ENCODE measurements at places on chromosomes 13 and 19.

DNA sequence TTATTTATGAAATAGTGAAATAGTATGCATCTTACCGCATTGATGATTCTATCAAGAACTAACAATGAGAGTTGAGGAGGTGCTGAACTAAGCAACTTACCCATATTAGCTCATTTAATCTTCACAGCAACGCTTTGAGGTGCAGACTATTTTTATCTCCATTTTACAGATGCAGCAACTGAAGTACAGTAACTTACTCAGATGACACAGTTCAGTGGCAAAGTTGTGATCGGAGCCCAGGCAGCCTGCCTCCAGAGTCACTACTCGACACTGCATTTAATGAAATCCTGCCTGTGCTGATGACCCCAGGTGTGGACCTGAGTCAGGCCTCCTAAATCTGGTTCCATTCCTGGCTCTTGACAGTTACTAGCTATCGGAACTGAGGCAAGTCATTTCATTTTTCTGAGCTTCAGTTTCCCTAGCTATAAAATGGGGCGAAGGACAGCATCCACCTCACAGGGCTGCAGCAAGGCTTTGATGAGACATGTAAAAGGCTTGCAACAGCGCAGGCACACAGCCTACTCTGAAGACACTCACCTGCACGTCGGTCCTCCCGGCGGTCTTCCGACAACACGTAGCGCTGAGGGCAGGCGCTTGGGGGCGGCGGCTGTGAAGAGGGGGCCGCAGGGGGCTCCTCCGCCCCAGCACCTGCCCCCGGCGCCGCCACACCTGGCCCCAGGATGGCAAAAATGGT lies 1.5 kb downstream of the MYPOP start:
- H3K27ac ChIP-seq, result no peak overlapping the region
- peaks cover 14% of the 10 kb centered on the region for H3K4me1 ChIP-seq
- peak overlapping the region; percentile 93 for H3K4me3 ChIP-seq
- H3K36me3 ChIP-seq, result peaks cover 34% of the 10 kb centered on the region

DNA sequence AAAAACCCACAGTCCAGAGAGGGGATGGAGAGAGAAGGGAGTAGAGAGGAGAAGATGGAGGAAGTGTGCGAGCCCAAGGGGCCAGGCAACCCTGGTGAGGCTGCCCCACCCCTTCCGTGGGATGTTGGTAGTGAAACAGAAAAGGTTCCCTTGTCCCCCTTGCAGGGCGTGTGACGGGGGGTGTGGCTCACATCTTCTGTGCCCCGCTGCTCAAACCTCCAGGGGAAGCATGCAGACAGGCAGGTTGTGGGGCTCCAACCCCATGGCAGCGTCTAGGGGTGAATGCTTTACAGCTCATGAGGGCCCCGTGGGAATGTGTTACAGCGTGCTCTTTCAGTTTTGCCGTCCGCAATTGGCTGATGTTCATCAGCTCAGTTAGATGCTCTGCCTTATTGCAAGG lies 14.7 kb upstream of the EVI5L start:
- H3K4me1 ChIP-seq, result peaks cover 1% of the 10 kb centered on the region
- no peak overlapping the region for H3K4me3 ChIP-seq
- no peaks in the 10 kb centered on the region for H3K36me3 ChIP-seq
- no peak for DNase-seq
- H3K27ac ChIP-seq, result no peak overlapping the region

GRCh38 chr13:27919934-27920676 lies at the start of gene PDX1:
TSS of gene PDX1 (plus strand) at chr13:27920000. CDS start at chr13:27920139, 139 bp downstream.
- peak within 1 kb of the TSS; percentile 71 for H3K4me3 ChIP-seq
- H3K4me1 ChIP-seq, result peaks cover 28% of the 10 kb centered on the region
- DNase-seq, result no peak
- no peaks in the 10 kb centered on the region for H3K36me3 ChIP-seq
- H3K27ac ChIP-seq, result no peak within 1 kb of the TSS

DNA sequence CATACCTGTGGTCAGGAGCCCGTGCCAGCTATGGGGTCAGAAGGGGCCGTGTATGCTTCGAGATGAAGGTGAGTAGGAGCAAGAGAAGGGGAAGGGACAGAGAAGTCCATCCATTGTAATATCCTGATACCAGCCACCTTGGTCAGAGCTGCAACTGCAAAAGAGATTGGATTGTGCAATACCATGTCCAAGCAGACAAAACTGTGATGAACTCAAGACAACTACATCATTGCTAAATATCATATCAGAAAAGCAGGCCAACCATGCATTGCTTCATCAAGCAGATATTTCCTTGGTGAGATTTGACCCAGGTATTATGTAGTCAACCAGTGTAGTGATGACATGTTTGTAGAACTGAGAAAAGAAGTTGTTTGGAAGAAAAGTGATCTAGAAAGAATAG lies 12.1 kb downstream of the HNRNPUL1 start:
- no peaks in the 10 kb centered on the region for H3K4me1 ChIP-seq
- H3K4me3 ChIP-seq, result no peak overlapping the region
- no peak for DNase-seq
- H3K27me3 ChIP-seq, result no peaks in the 10 kb centered on the region
- H3K27ac ChIP-seq, result no peak overlapping the region

DNA sequence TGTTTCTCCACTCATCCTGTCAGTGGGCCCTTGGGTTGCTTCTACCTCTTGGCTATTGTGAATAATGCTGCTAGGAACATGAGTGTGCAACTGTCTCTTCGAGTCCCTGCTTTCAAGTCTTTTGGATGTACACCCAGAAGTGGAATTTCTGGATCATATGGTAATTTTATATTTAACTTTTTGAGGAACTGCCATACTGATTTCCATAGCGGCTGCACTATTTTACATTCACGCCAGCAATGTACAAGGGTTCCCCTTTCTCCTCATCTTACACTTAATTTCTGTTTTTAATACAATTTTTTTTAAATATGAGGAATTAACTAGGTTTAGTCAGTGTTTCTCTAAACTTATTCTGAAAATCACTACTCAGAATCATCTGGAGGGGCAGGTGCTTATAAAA lies 24.2 kb upstream of the SLC46A3 start:
- H3K27me3 ChIP-seq, result no peaks in the 10 kb centered on the region
- H3K4me3 ChIP-seq, result no peak overlapping the region
- no peak overlapping the region for H3K27ac ChIP-seq

- no peaks in the 10 kb centered on the region for H3K27me3 ChIP-seq
- no peak overlapping the region for H3K4me3 ChIP-seq
- H3K36me3 ChIP-seq, result no peaks in the 10 kb centered on the region
- peaks cover 8% of the 10 kb centered on the region for H3K4me1 ChIP-seq
- no peak for DNase-seq
- H3K27ac ChIP-seq, result no peak overlapping the region
These were observed 2.3 kb upstream of the C19orf84 start for GRCh38 chr19:51392701-51393100.

DNA sequence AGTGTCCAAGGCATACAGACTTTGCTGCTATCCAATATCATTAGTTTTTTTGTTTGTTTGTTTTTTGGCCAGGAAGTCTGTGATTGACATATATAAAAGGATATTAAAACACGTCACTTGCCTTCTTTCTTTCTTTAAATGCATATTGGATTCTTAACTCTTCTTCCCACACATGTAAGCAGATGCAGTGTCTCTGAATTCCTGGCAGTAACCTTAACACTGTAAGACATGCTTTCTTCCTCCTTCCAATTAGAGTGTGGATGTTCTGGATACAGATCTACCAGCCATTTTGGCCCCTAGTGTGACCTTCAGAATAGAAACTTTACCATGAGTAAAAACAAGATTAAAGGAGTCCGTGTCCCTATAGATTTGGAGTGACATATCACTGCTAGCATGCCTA lies 967.4 kb upstream of the PRR20A start:
- no peak for DNase-seq
- H3K36me3 ChIP-seq, result no peaks in the 10 kb centered on the region
- H3K27ac ChIP-seq, result no peak overlapping the region

GRCh38 chr19:5680437-5681368 lies at the start of the genes HSD11B1L and MICOS13:
TSS of gene HSD11B1L (plus strand) at chr19:5681027. CDS start at chr19:5684833, 3,806 bp downstream.
TSS of gene MICOS13 (minus strand) at chr19:5680516. CDS start at chr19:5680486, 30 bp downstream.
- no peaks in the 10 kb centered on the region for H3K27me3 ChIP-seq
- peak within 1 kb of the TSS; percentile 99 for H3K4me3 ChIP-seq
- H3K27ac ChIP-seq, result peak within 1 kb of the TSS; percentile 80
- peaks cover 23% of the 10 kb centered on the region for H3K4me1 ChIP-seq
- peak; percentile 99 for DNase-seq

DNA sequence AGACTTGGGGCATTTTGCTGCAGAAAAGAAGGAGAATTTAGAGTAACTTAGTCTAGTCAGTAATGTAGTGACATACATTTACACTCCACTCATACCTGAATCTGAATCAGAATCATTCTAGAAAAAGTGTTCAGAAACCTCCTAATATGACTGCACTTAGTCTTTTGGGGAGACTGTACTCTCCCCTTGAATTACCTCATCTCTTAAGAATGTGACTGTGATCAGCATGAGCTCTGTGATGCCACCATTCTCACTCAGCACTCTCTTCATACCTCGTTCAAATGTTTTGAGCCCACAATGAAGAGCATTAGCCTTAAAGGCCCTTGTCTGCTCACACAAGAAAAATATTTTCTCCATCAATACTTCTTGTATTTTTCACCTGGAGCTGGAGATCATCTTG lies 229.4 kb downstream of the FGF14 start:
- no peaks in the 10 kb centered on the region for H3K4me1 ChIP-seq
- H3K36me3 ChIP-seq, result no peaks in the 10 kb centered on the region
- no peak overlapping the region for H3K4me3 ChIP-seq

- peak overlapping the region; percentile 55 for H3K4me3 ChIP-seq
- no peak overlapping the region for H3K27ac ChIP-seq
These were observed 1.1 kb downstream of the COX6B2 start for GRCh38 chr19:55353356-55353802.

DNA sequence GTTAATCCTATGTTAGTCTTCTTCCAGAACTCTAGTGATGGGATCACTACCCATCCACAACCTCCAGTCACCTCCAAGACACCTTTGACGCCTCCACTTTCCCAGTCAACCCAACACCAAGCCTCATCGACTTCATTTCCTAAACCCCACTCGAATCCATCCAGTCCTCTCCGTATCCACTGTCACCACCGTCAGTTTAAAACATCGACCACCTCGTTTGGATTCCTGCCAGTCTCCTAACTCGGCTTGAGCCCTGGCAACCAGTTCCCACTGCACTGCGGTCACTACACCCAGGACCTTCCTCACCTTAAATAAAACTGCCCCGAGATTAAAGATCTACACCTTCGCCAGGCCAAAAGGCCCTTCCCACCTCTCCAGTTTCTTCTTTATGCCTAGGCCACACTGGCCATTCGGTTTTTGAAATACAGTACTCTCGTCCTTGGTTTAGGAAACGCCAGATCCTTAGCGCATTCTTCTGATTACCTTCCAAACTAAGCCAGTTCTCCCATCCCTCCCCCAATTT lies 1.2 kb downstream of the MTIF3 start:
- H3K27ac ChIP-seq, result peak overlapping the region; percentile 95
- H3K27me3 ChIP-seq, result no peaks in the 10 kb centered on the region
- H3K36me3 ChIP-seq, result peaks cover 6% of the 10 kb centered on the region
- no peak for DNase-seq
- H3K4me1 ChIP-seq, result peaks cover 7% of the 10 kb centered on the region
- peak overlapping the region; percentile 92 for H3K4me3 ChIP-seq

- no peak for DNase-seq
- peaks cover 9% of the 10 kb centered on the region for H3K4me1 ChIP-seq
These were observed 1.9 kb downstream of the TMEM145 start for GRCh38 chr19:42315024-42315423.

- peaks cover 25% of the 10 kb centered on the region for H3K4me1 ChIP-seq
- no peak for DNase-seq
- peak overlapping the region; percentile 41 for H3K27ac ChIP-seq
- no peaks in the 10 kb centered on the region for H3K27me3 ChIP-seq
- H3K4me3 ChIP-seq, result no peak overlapping the region
These were observed 37.6 kb upstream of the RNF113B start for GRCh38 chr13:98214707-98215106.

DNA sequence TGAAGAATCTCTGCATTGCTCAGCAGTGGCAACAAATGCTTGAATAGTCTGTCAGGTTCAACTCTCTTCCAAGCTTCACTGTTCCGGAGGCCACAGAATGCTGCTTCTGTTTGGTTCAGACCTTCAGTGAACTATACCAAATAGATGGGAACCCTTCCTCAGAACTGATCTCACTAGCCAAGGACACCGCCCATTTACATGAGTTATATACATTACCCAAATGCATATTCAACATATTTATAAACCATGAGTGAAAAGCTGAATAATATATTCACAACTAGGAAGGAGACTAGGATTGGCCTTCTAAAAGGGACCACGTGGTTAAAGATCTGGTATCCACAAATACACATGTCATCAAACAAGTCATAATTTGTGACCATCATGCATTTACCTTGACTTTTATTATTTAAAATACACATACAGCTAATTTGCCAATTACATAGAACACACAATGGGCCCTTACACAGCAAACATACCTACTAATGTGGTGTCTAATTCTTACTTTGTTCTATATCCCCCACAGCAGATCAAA lies 49.3 kb downstream of the ENOX1 start:
- no peak overlapping the region for H3K27ac ChIP-seq
- no peaks in the 10 kb centered on the region for H3K36me3 ChIP-seq
- DNase-seq, result no peak
- H3K4me3 ChIP-seq, result no peak overlapping the region
- no peaks in the 10 kb centered on the region for H3K27me3 ChIP-seq

GRCh38 chr19:54208784-54209057 lies 8.1 kb downstream of the RPS9 start:
- no peaks in the 10 kb centered on the region for H3K27me3 ChIP-seq
- no peak overlapping the region for H3K4me3 ChIP-seq
- peaks cover 52% of the 10 kb centered on the region for H3K4me1 ChIP-seq

DNA sequence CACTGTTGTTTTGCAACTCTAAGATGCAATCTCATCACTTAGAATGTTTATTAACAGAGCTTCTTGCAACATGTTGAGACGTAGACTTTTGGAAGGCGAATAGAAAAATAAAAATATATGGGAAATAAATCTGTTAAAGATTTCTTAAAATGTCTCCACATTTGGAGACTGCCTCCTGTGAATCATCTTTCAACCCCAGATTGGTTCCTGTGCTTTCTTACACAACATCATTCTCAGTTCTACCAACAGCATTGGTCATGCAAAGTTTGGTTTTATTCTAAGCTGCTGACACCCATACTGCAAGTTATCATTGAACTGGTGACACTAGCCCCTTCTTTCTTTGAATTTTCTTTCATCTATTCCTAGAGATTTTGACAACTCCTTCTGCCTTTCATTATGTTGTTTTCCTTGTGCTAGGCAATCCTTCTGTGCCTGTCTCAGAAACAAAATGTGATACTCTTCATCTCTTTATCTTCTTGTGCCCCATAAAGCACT lies 1.6 kb upstream of the IGFL3 start:
- H3K27me3 ChIP-seq, result peaks cover 14% of the 10 kb centered on the region
- H3K27ac ChIP-seq, result no peak overlapping the region
- H3K4me3 ChIP-seq, result no peak overlapping the region
- no peak for DNase-seq

GRCh38 chr13:60267498-60268202 lies 103.9 kb upstream of the DIAPH3 start:
- H3K27ac ChIP-seq, result no peak overlapping the region
- H3K36me3 ChIP-seq, result no peaks in the 10 kb centered on the region
- H3K4me1 ChIP-seq, result no peaks in the 10 kb centered on the region

GRCh38 chr19:56269348-56269747 lies 3.2 kb upstream of the EDDM13 start:
- no peaks in the 10 kb centered on the region for H3K36me3 ChIP-seq
- H3K4me1 ChIP-seq, result no peaks in the 10 kb centered on the region
- no peak for DNase-seq
- no peaks in the 10 kb centered on the region for H3K27me3 ChIP-seq

GRCh38 chr13:113853518-113854237 lies 10.2 kb downstream of the GAS6 start:
- no peak overlapping the region for H3K4me3 ChIP-seq
- peaks cover 57% of the 10 kb centered on the region for H3K4me1 ChIP-seq
- H3K27ac ChIP-seq, result peak overlapping the region; percentile 63
- no peaks in the 10 kb centered on the region for H3K27me3 ChIP-seq
- H3K36me3 ChIP-seq, result peaks cover 41% of the 10 kb centered on the region
- peak; percentile 51 for DNase-seq

GRCh38 chr19:16456652-16457194 lies 15.0 kb downstream of the EPS15L1 start:
- peak; percentile 36 for DNase-seq
- H3K4me1 ChIP-seq, result peaks cover 60% of the 10 kb centered on the region
- no peak overlapping the region for H3K4me3 ChIP-seq
- H3K36me3 ChIP-seq, result no peaks in the 10 kb centered on the region
- no peaks in the 10 kb centered on the region for H3K27me3 ChIP-seq
